Central memory CD8-positive, alpha-beta T cell (primary cell): ENCODE measurements at places on chromosomes 12 and 14.

DNA sequence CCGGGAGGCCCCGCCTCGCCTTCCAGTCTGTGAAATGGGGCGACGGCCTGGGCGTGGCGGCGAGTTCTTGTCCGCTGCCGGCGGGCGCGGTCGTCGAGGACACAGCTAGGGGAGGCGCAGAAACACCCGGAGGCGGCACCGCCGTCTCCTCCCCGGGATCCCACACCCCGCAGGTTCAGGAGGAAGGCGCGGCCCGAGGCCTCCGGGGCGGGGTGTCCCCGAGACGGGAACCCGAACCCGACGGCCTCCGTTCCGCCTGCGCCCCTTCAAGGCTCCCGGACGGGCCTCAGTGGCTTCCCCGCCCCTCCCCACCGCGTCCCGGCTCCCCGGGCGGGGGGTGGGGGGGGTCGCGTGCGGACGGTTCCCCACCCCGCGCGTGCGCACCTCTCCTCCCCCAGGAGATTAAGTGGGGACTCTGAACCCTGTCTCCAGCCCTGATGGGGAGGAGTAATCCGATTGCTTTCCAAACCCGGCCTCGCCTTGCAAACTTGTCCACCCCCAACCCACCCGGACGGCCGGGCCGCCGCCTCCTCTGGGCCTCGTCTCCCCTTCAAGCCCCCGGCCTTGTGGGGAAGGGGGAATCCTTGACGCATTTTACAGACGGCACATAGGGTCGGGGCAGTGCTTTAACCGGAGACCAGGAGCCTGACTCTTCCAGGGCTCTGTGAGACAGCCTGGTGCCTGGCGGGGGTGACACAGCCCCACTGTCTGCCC is 35.3 kb upstream of the ANKRD9 start:
- no peak for DNase-seq

GRCh38 chr14:101074196-101075024 is 170.9 kb upstream of the RTL1 start:
- peak; percentile 3 for DNase-seq

DNA sequence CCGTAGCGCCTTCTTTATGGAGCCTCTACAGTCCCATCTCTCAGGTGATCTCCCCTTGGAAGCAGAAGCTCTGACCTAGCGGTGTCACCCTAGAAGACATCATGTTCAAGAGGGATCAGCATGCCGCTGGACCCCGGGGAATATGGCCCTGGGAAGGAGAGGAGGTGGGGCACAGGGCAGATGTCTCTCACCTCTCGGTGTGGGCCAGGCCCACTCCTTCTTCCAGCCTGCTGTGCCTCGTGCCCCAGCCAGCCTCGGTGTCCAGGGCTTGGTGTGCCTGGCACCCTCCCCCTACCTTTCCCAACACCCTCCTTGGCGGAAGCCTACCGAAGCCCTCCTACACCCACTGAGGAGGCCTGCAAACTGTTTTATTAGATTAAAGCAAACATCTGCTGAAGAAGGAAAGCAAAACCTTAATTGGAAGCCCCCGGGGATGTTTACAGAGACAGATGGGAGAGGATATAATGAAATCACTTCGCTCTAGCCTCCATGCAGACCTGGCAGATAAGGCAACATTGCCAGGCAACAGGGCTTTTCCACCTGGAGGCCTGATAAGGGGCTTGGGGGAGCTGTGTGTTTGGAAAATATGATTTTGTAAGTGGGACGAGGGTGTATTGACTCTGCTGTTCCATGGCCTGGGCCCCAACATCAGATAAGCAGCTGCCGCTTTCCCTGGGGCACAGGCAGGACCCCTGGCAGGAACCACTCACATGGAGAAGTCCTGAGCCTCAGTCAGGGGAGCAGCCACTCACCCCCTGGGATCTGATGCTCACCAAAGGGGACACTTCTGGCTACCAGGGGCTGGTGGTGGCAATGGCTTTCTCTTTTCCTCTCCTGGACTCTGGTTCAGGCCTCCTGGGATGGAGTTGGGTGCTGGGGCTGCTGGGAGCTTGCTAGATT is 5.7 kb upstream of the CHGA start:
- DNase-seq, result no peak

- DNase-seq, result no peak
Observed at GRCh38 chr12:68334132-68334531, 2.0 kb upstream of the MDM1 start.

DNA sequence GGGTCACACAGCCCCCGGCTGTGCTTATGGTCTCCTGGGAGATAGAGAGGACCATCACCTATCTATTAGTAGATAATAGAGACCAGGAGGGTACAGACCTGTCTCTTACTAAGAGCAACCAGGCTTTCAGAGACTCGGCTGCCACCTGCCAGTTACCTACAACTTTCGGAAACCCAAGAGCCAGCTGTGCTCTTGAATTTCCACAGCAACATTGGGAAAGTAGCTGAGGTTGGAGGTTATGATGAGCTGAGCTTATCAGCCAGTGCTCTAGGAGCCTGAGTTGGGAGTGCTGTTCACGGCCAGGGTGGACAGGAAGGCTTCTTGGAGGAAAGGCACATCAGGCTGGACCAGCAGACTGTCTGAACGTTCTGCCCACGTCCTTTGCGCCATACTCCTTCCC is 67.6 kb downstream of the RIN3 start:
- no peak for DNase-seq

DNA sequence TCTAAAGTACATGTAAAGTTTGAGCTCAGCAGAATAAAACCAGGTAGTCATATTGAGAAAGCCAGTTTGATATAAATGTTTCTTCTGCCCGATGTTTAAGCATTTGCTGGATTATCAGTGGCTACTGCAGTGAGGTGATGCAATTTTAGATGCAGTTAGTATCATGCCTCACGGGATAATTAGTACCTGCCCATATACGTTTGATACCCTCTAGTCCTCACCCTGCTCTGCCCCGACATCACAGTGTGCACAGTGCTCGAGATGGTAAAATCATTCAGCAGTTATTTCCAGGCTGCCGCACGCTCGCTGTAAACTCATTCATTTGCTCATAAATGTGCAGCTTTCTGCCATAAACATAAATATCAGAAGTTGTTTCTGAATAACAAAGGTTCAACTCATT is 152.7 kb downstream of the PELI2 start:
- no peak for DNase-seq

- DNase-seq, result no peak
Observed at GRCh38 chr14:96945721-96946120, 148.5 kb downstream of the VRK1 start.

DNA sequence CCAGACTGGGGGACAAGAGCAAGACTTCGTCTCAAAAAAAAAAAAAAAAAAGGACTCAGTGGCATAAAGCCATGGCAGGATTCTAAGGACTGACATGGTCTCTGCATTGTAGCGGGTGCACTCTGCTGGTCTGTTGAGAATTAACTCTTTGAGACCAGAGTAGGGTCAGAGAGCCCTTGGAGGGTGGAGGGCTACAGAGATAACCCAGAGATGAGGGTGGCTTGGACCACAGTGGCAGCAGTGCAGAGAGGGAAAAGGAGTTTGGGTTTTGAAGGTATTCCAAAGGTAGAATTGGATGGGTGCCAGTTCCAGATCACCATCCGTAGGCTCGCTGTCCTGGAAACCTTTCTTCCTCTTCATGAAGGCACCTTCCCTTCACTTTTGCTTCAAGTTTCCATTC is 14.3 kb upstream of the DYNC1H1 start:
- DNase-seq, result no peak

DNA sequence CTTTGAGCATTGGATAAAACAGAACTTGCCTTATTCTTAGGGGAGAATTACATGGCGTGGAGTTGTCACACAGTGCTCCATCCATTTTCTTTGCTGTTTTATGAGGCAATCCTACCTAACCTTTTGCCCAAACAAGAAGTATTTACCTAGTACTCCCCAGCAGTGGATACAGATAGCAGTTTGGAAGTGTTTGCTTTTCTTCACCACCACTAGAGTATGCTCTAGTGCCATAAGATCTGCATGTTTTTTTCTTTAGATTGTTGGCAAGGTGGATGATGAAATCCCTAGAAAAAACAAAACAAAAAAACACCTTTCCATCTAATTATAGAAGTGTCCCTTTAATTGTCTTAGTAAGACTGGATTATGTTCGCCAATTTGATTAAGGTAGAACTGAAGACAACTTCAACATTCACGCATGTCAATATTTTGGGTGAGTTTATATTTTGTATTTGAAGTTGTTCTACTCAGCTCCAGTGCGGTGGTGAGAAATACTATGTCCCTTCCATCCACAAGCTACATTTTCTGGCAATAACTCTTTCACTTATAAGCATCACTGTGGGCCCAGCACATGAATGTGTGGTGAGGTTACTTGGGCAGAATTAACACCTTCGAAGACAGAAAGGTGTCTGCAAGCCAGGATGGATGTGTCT is 23.6 kb upstream of the TMEM260 start:
- no peak for DNase-seq

DNA sequence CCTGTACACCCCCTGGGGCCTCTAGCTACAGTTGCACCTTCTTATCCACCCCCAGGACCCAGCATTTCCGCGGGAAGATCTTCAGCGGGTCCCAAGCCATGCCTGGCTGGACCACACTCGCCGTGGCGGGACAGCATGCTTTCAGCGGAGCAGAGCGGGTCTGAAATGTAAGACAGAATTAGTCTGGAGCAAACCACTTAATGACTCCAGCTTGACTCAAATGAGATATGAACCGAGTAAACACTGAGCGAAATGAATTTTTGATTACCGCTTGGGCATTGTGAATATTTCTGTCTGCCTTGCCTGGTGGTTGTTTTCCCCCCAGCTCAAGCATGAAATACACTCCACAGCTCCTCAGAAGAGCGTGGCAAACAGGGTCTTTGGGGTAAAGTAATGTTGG is 60.8 kb downstream of the SLC24A4 start:
- no peak for DNase-seq

DNA sequence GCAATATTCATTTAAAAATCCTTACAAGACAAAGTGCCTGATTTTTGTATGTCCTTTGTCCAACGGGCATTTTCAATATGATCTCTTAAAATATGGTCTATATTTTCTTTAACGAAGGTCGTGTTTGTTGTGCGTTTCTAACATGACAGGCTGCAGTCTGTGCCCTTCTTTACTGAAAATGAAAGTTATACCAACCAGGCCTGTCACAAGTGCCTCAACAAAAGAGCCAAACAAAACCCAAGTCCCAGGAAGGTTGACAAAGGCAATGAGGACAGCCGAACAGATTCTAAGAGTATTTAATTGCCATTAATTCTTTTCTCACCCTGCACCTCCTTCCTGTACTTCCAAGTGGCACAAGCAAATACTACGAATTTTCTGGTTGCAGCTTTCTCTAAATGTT is 13.9 kb downstream of the PAX9 start:
- no peak for DNase-seq

- DNase-seq, result no peak
Observed at GRCh38 chr14:50791201-50791600, 39.8 kb downstream of the NIN start.

DNA sequence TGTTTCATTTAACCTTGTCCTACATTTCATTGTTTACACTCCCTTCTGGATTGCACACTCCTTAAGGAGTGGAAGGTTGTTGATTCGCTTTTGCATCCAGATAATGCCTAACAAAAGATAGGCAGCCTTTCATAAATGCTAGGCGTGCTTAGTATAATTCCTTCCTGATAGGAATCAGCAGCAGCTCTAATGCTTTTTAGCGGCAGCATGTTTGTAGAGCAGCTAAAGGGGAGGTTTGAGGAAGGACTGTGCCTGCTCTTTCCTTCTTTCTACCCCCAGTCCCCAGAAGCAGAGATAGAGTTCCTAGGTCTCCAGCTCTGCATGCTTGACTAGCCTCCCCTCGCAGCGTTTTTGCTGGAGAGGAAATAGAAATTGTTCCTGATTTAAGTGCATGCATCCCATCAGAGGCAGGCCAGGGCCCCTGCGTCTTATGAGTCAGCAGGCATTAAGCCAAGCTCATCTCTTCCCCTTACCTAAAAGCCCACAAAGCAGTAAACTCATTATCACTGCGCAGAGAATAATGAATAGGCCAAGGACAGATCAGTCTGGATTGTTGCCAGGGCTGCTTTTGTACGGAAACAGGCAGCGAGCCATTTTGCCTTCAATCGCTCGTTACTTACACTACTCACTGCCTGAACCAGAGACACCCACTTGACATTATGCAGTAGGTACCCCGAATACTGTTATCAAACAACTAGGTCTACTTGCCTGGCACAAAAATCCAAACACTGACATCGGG is 14.0 kb upstream of the TBPL2 start:
- DNase-seq, result no peak

DNA sequence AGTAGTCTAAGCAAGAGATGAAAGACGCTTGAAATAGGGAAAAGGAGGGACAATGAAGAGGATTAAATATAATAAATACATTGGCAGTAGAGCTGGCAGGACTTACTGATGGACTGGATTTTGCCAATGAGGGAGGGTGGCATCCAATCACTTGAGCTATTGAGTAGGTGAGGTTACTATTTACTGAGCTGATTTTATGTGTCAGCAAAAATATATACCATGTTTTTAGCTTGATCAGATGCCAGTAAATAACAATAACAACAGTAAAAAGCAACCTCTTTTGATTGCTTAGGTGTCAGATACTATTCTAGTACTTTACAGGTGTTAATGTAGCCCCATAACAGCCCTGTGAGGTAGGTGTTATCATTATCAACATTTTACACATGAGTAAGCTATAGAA is 187.5 kb upstream of the LMNTD1 start:
- no peak for DNase-seq

DNA sequence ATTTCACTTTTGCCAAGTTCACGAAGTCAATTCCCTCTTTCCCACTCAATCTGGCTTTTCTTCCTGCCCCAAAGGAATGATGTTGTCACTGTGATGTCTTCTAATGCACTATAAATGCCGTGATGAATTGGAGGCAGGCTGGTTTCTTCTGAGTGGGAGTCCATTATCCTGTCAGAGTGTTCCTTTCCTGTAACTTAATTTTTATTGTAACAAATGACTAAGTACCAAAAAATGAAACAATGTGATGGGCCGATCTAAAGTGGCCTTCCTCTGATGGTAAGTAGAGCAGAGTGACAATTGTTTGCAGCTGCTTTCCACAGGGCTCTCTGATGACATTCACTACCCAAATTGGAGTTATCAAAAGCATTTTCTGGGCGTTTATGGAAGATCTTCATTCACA is 22.2 kb downstream of the TMEM30B start:
- DNase-seq, result no peak

DNA sequence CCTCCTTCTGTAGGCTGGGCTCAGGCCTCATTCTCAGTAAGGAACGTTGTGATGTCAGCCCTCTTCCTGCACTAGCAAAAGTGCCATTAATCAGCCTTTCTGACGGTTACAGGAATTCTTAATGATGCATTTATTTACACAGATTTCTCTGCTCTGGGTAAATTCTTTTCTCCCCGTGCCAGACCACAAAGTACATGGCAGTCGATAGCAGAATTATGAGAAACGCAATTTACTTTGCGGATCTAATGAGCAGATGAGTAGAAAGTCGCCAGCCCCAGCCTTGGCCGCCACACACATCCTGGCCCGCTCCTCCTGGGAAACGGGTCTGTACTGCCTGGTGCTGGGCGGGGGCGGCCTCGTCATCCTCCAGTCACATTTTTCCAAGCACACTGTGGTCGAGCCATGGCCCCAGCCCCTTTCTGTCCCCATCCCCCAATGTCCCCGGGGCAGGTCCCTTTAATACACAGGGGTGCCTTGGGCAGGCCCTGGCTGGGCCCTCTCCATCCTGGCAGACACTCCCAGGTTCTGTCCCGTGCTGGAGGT is 25.9 kb downstream of the NOC4L start:
- no peak for DNase-seq
